Left renal cortex interstitium (tissue), 4 donors: ENCODE measurements at places on chromosomes 1 and 21. TPM values are rescaled to one million over a fixed set of nuclear protein-coding genes. Genes with fewer than 3 reads are reported as not detected.

GRCh38 chr1:85019994-85020393, 23.1 kb upstream of the MCOLN2 start:
- DNase-seq = no peak

GRCh38 chr1:174406421-174406820, 41.3 kb upstream of the GPR52 start:
- no peak for DNase-seq

- peak; percentile 56 for DNase-seq
Observed at GRCh38 chr1:211514030-211514754, 22.2 kb upstream of the RD3 start.

DNA sequence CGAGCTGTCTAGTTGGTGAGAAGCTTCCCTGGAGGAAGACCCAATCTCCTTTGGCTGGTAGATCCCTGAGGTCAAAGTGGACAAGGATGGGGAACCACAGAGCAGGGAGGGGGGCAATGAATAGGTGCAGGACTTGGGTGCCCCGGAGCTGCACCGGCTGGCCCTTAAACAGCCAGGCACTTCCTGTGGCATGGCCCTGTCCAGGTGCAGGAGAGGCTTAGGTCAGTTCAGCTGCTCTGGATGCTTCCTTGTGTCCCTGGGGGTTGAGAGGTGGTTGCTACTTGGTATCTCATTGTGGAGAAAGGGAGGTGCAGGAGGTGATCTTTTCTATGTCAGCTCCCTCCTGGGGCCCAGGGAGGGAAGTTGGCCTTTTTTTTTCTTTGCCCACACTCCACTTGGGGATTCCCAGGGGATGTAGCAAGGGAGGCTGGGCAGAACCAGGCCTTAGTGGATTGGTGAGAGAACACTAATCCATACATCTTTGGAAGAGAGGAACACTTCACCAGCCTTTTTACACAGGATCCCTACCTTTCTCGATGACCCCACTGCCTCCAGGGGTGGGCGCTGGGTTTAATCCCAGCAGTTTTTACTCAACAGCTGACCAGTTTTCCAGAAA, 1.2 kb upstream of the ST3GAL3 start:
- DNase-seq = no peak

The TMPRSS2 gene
- polyA plus RNA-seq = 46.1 TPM
